ACHN (cell line): ENCODE measurements at places on chromosomes 2 and 18.
A peak's percentile ranks its signal among the peaks of the same experiment; 100 is the strongest.

DNA sequence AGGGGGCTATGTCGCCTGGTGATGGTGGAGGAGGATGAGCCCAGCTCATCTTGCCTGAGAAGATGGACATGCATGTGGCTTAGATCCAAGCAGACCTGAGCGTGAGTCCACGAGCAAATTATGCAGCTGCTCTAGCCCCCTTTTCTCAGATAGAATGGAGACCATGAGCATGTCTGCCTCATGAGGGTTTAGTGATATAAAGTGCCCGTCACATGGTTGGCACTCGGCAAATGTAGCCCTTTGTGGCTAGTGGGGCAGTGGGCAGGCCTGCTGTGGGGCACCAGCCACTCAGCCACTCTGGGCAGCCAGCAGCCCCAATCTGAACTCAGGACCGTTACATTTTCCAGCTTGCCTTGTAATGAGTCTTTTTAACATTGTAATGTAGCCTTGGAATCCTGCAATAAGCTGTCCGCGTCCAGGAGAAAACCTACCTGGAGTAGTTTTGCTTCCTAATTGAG, 92.1 kb upstream of the HS6ST1 start:
- DNase-seq: no peak

- no peak for DNase-seq
Observed at GRCh38 chr2:64400733-64401528, 53.0 kb upstream of the LGALSL start.

- no peak for DNase-seq
Observed at GRCh38 chr2:27074738-27075565, 3.5 kb upstream of the EMILIN1 start.

GRCh38 chr2:157367704-157368103, 42.1 kb upstream of the ERMN start:
- no peak for DNase-seq

DNA sequence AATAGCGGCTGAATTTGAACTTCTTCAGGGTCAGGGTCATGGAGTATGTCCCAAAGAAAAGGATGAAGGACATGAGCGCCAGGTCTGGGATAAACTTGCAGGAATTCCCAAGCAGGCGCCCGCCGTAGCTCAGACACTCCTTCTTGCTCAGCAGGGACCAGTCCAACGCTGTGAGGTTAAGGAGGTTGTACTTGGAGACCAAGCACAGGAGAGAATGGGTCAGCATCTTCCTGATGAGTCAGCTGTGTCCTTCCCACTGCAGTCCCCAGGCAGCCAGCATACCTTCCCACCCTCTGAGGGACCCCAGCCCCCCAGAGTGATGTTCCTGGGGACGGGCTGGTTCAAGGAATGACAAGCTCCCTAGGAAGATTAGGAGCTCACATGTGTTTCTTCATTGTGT, 40.9 kb downstream of the MTHFD2 start:
- DNase-seq: no peak

- DNase-seq: peak; percentile 9
Observed at GRCh38 chr2:195049372-195050031, 607.5 kb upstream of the SLC39A10 start.

- no peak for DNase-seq
Observed at GRCh38 chr2:128376241-128377041, 57.8 kb upstream of the HS6ST1 start.

DNA sequence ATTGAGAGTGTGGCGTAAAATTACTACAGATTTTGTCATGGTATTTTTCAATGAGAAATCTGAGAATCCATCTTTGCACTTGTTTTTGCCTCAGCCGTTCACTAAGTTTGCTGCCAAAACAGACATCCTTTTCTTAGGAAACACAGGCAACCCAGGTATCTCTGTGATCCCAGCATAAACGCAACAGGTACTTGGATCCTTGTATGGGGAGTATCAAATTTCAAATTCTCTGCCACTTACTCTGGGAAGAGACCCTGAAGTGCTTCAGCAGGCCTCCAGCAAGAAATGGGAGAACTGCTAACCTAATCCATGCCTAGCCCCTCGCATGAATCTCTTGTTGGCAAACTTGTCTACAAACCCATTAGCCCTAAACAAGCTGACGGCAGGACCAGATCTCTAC, 83.1 kb downstream of the BCL11A start:
- no peak for DNase-seq

GRCh38 chr2:70902067-70902442, 33.6 kb upstream of the ATP6V1B1 start:
- no peak for DNase-seq

DNA sequence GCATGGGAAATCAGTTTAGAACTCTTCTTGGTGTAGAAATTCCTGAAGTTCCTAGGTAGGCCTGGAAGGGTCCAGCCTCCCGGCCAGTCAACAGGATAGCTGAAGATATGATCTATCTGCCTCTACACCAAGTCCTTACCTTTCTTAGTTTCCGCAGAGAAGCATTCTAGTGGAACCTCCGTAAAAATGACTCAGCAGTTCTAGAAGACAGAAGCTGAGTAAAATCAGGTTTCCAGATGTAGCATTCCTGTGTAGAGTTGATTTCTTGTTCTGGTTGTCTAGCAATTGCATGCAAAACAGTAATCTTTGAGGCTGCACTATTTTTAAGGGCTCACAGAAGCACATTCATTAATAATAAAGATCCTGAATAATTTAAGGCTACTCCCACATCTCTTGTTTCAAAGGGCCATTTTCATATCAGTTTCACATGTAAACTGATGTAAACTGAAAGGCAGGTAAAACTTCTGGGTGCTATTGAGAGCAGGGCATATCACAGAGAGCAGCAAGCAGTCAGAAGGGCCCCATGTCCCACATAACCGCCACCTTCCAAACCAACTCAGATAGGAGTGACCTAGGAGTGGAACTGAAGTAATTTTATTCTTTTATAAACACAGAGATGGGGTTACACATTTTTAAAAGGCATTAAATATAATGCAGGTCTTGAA, 3.2 kb upstream of the DYTN start:
- DNase-seq: no peak

- no peak for DNase-seq
Observed at GRCh38 chr18:56321470-56321869, 316.9 kb downstream of the TXNL1 start.

DNA sequence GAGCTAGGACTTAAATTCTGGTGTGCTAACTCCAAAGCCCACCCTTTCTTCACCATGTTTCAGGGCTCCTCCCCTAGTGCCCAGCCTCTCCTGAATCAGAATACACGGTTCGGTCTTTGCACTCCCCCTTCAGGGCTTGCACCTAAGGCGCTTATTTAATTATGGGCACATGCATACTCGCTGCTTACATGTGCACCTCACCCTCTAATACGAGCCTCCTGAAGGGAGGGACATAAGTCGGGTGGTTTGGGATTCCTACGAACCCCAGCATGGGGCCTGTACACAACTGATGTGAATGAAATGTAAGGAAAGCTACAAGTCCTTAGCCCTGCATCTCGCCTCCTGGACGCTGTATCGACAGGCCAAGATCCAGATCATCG, 435 bp downstream of the IFT172 start:
- DNase-seq: peak; percentile 58
